OCI-M1 (cell line): ENCODE measurements at places on chromosomes 13 and 19.

DNA sequence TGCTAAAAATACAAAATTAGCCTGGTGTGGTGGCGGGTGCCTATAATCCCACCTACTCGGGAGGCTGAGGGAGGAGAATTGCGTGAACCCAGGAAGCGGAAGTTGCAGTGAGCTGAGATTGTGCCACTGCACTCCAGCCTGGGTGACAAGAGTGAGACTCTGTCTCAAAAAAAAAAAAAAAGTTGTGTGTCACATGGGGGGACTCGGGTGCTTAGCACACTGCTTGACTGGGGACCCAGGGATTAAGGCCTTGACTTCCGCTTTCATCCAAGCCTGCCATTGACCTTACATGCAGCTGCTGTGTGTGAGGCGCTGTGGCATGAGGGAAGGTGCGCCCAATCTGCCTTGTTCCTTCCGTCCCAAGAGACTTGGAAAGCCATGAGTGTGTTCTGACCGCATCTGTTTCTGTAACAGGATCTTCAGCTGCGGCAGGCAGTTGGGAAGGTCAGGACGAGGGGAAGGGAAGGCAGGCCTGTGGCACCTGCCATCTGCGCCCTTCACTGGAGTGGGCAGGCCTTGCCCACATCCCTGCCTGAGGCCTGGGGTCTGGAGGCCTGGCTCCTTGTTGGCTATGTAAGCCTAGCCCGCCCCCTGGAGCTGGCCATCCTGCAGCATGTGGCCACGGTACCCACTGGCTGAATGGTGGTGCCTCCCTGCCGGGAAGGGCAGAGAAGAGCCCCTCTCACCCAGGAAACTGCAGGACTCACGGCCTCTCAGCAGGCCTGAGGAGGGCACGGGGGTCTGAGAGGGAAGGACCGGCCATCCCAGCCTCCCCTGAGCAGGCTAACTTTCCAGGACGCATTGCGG lies 23.0 kb downstream of the PPP1R37 start:
- no peak for DNase-seq

DNA sequence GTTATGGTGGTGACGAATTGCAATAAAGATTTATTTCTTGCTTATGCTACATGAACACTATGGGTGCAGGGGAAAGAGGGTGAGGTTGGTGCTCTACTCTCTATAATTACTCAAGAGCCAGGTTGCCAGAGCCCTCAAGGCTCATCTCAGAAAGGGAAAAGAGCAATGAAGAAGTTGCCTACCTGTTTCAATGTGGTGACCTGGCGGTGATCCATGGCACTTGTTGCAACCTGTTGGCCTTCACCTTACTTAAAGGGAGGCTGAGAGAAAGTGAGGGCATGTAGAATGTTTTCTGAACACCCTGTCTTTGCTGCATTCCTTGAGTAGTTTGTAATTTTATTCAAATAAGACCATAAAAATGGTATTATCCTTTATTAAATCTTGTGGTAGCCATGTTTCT lies 394.4 kb downstream of the GPC6 start:
- no peak for DNase-seq

- no peak for DNase-seq
Measured at GRCh38 chr13:25675060-25675459, 303.3 kb downstream of the ATP8A2 start.

DNA sequence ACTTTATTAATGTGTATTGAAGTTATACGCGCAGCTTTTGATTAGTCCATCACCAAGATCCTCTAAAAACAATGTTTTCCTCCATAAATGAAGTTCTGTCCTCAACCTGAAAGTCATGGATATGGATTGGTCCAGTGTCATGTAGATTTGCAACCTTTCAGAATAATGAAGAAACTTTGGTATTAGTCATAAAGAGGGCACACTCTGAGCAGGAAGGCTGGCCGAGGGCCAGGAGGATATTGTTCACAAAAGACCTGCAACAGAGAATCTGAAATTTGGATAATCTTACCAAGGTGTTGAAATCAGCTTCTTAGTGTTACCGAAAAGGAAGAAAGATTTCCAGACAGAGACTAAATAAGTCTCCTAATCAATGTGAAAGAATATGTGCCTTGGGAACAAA lies 20.7 kb downstream of the CLDN10 start:
- no peak for DNase-seq

GRCh38 chr19:35518313-35518712 lies 4.9 kb upstream of the DMKN start:
- DNase-seq: no peak

DNA sequence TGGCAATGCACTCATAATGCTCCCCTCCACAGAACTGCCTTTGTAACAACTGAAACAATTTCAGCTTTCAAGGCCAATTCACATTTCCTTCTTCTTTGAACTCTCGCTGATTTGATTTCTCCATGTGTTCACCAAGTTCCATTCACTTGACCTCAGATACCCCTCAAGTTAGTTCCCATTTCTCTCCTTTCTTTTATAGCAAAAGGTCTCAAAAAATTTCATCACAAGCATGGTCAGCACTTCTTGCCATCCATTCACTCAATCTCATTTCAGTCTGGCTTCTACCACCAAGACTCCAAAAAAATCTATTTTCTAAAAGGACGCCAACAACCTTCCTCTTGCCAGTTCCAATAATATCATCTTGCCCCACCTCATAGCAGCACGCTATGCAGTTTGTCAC lies 135.7 kb downstream of the DIAPH3 start:
- no peak for DNase-seq

DNA sequence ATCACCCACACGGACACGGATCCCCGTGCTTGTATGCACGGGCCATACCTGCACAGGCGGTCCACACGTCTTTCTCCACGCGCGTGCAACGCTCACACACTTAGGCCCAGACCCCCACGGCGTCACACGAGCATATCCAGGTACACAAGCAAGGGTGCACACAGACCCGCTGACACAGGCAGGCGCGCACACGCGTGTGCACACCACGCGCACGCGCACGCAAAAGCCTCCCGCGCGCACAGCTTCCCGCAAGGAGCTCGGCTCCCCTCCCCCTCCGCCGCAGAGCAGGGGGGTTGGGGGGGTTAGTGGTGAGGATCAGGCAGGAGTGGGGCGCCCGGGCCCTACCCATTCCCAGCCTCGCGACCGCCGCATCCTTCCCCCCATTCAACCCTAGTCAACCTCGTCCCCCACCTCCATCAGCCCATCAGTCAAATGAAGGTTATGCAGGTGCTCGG lies 407 bp downstream of the RAB3A start:
- no peak for DNase-seq

DNA sequence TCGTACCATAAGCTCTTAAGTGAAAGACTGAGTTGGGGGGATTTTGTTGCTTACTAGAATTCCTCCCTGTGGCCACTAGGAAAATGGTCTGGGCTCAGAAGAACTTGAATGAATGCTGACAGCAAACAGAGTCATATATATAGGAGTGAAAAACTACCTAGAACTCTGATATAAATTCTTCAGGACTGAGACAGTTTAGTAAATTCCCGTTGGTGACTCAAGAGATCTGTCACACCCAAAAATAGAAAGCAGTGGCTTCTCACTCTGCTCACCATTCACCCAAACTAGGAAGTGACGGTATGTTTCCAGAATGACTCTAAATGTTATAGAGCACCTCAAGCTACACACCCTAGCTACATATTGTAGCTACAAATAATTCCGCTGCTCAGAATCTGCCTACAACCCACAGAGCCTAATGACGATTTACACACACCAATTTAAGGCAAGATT lies 116.2 kb downstream of the TBC1D4 start:
- peak; percentile 66 for DNase-seq

DNA sequence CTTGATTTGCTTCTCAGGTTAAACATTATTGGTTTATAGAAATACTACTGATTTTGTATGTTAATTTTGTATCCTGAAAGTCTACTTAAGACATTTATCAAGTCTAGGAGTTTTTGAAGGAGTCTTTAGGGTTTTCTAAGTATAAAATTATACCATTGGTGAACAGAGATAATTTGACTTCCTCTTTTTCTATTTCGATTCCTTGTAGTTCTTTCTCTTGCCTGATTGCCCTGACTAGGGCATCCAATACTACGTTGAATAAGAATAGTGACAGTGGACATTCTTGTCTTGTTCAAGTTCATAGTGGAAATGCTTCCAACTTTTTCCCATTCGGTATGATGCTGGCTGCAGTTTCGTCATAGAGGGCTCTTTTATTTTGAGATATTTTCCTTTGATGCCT lies 807.5 kb upstream of the SLC10A2 start:
- DNase-seq: peak; percentile 75

DNA sequence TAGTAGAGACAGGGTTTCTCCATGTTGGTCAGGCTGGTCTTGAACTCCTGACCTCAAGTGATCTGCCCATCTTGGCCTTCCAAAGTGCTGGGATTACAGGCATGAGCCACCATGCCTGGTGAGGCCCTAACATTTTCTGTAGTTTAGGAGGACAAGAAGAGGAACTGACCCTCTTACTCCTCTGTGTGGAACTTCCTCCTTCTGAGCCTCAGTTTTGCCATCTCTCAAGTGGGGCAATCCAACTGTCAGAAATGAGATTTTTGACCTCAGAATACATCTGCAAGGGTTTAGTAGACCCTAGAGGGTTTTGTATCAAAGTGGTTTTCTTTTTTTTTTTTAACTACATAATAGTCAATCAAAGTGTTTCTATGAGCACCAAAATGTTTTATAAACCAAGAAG lies 2.4 kb downstream of the DKKL1 start:
- no peak for DNase-seq

DNA sequence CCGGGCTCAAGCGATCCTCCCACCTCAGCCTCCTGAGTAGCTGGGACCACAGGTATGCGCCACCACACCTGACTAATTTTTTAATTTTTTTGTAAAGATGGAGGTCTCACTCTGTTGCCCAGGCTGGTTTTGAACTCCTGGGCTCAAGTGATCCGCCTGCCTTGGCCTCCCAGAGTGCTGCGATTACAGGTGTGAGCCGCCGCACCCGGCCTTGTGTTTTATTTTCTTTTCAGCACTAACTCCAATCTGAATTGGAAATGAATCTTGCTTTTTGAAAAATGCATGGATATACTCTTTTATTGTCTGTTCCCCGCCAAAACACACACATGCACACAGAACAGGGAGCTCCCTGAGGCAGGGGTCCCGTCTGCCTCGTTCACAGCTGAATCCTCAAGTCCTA lies 1.3 kb upstream of the ISOC2 start:
- no peak for DNase-seq

GRCh38 chr13:99000137-99000536 lies 22.3 kb upstream of the DOCK9 start:
- no peak for DNase-seq

DNA sequence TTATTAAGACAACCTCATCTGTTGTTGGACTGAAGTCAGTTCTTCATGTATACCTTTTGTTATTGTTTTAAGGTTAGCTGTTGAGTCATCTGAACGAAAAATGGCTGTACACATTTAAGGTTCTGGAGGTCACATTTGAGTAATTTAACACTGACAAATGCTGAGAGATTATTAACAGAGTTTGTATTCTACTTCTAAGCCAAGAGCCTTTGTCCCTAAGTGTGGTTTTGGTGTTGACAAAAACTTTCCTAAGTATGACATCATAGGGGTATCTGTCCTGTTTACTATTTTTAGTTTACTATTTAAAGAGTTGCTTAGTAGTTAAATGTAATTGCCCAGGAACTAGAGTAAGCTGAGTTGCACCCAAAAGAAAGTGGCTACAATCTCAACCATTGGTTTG lies 71.9 kb downstream of the CDK8 start:
- no peak for DNase-seq

DNA sequence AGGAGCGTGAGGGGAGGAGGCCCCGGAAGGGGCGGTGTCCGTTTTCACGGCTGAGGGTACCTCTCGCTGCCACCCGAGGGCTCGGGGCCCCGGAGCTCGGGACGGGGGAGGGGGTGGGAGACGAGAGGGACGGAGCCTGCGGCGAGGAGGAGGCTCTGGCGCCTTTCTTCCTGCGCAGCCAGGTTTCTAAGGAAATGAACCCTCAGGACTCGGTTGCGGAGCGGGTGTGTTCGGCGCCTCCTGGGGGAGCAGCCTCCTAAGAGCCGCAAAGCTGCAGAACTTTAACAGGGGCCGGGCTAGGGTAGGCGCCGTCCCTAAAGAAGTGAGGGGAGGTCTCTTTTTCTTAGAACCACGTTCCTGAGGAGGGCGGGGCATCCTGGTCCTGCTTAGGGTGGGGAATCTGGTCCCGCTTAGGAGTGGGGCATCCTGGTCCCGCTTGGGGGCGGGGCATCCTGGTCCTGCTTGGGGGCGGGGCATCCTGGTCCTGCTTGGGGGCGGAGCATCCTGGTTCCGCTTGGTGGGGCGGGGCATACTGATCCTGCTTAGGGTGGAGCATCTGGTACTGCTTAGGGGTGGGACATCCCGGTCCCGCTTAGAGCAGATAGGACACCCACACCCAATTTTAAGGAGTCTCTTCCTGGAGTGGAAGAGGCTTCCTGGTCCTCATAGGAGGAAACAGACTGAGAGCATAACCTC lies 6.2 kb downstream of the SYT5 start:
- peak; percentile 75 for DNase-seq

DNA sequence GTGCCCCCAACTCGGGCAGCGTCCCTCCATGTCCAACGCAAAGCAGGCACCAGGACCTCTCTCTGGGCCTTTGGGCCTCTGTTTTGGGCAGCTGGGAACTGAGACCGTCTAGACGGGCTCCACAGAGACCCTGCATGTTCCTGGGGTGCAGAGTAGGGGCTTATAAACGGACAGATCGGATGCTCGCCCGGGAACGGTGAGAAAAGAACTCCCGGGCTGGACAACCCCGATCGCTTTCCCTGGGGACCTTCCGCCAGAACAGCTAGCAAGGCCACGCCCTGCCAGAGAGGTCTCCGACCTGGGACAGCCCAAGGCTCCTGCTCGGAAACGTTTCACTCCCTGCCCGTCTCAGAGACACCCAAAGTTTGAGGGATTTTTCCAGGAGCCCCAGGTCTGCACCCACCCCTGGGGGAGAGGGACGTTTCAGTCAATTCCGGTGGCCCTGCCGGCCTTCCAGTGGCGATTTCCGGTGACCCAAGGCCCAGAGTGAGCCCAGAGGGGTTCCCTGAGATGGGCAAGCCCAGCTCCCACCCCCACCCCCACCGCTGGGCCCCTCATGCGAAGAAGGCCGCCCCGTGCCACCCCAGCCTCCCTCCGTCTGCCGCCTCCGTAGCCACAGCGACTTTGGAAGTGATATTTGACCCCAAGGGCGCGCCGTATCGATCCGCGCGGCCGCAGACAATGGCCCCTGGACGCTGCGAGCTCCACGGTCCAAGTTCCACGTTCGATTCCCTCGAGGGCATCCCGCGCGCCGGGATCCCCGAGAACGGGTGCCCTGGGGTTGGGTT lies 1.7 kb downstream of the NR2F6 start:
- peak; percentile 66 for DNase-seq

- DNase-seq: peak; percentile 91
Measured at GRCh38 chr13:32426191-32426989, 1.5 kb downstream of the N4BP2L1 start.

GRCh38 chr19:46917002-46917401 lies 56.2 kb downstream of the ARHGAP35 start:
- no peak for DNase-seq
